Stimulated activated CD8-positive, alpha-beta memory T cell treated with anti-CD3 and anti-CD28 coated beads, Interleukin-7, amount 100 ng/mL, for 24 hours (primary cell): ENCODE measurements at places on chromosomes 7 and 10.

DNA sequence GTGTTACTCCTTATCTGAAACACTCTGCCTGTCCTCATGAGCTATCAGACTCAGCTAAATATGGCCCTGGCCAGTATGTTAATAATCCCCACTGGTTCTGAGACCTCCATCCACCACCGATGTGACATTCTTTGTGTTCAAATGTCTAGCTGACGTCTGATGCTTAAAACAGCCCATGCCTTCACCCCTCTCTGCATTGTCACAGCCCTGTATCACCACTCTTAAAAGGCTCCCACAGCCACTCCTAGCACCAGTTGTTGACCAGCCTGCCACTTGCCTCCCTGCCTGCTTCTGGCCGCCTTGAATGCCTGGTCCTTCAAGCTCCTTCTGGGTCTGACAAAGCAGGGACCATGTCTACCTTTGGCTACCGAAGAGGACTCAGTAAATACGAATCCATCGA lies at the start of gene LMOD2:
LMOD2 (plus strand) TSS at position 253 of the 400 bp plus-strand sequence; CDS start at position 351, 98 bp downstream.
- no peak for DNase-seq

DNA sequence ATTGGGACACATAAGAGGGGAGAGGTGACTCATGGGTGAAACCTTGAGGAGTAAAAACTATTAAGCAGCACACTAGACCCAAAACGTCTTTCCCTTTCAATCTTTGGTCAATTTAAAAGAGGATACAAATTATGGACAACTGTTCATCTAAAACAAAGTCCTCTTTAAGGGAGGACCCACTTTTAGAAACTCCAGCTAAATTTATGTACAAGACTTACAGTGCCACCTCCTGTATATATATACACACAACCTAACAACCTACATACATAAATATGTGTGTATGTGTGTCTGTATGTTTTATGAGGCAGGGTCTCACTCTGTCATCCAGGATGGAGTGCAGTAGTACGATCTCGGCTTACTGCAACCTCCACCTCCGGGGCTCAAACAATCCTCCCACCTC lies 18.1 kb upstream of the ZC3HAV1 start:
- no peak for DNase-seq

- DNase-seq: no peak
These were observed 17.3 kb upstream of the MSRB2 start for GRCh38 chr10:23078114-23078513.

DNA sequence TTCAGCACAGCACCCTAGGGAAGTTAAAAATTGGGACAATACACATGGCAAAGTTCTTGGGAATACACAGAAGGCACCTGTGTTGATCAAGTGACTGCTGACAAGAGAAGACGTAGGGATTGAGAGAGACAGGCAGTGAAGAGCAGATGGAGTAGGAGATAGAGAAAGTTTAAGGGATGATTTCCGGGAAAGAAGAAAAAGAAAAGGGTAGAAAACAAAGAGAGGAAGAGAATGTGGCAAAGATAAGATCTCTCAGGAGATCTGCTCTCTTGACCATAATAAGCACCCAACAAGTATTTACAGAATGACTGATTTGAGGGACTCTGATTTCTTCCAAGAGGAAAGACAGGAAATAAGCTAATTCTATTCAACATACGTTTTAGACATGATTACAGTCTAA lies 15.1 kb upstream of the RALA start:
- no peak for DNase-seq

GRCh38 chr10:78388331-78389050 lies 354.8 kb downstream of the RPS24 start:
- no peak for DNase-seq

- no peak for DNase-seq
These were observed 91.1 kb upstream of the MGMT start for GRCh38 chr10:129375912-129376311.
